Stimulated activated naive CD4-positive, alpha-beta T cell treated with Interleukin-2 at 50 U/mL for 16 hours (primary cell): ENCODE measurements at places on chromosomes 4 and X.

- peak; percentile 80 for DNase-seq
Measured at GRCh38 chr4:77074981-77075855, 571 bp downstream of the CCNI start.

- no peak for DNase-seq
Measured at GRCh38 chrX:39267176-39267575, 465.9 kb downstream of the MID1IP1 start.

DNA sequence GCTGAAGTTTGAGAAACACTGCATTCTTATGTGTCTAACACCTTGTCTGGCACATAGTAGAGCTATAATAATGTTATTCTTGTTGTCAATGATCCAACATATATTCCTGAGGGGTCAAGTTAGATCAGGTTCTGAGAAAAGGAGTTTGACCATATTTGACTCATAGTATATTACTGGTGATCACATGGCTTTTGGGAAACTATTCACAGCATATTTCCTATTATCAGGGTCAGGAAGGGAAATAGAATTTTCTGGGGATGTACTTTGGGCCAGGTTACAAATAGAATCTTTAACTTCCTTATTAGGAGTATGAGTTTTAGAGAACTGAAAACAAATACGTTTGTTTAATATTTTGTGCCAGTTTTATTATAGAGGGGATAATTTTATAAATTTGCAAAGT lies 11.6 kb downstream of the IL15 start:
- no peak for DNase-seq

GRCh38 chr4:78481180-78481579 lies 70.4 kb upstream of the ANXA3 start:
- DNase-seq, result no peak

DNA sequence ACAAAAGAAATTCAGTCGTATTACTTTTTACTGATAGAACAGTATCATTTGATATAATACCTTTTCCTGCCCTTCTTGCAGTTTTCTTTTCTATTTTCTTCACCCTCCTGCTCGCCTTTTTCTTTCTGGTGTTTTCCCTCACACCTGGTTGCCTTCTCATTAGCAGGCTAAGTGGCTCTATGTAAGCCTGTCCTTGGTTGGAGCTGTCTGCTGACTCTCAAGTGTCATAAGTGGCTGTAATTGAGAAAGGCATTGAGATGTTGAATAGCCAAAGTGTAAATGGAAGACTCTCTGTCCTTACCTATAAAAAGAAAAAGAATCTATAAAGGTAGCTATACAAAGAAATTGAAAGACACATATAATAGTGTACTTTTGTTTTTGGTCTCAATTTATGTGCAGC lies 180.7 kb downstream of the ADGRL3 start:
- DNase-seq, result no peak

DNA sequence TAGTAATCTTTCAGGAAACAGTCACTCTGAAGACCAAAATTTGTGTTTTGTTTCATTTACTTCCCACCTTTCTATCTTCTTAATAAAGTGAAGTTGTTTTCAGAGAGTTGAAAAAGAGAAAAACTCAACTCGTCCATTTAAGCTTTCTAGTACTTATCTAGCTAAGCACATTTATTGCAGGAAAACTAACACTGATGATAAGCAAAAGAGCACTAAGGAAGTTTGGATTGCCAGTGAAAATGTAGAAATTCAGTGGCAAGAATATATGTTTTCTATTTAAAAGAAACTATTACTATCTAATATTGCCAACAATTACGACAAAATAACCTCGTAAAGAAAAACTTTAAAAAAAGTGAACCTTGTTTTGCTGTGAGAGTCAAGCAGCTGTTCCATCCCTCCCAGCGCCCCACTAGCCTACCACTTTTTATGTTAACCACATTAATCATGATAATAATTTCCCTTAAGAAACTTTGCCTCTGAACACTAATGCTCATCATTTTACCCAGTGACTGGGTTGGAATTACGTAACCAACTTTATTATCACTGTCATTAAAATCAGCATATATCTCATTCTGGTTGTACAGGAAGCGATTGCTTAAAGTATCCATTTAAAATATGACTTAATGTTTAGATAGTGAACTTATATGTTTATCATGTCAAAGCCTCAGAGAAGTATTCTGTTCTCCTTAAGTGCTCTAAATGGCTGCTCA lies 24.8 kb downstream of the SPRY1 start:
- no peak for DNase-seq

DNA sequence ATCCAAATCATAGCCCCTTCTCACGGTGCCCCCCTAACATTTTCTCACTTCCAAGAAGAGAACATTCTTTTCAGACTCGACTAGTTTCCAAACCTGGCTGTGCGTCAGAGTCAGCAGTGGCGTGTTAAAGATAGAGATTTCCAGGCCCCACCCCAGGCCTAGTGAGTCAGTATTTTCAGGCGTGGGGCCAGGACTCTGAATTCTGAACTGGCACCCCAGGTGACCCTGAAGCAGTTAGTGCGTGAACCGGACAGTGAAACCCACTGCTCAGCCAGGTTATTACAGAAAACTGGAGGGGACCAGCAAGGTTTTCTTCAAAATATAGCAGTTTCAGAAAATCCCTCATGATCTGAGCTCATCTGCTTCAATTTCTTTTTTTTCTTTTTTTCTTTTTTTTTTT lies 35.0 kb upstream of the BCOR start:
- DNase-seq, result no peak

- no peak for DNase-seq
Measured at GRCh38 chr4:154414796-154415195, 76.8 kb downstream of the DCHS2 start.

DNA sequence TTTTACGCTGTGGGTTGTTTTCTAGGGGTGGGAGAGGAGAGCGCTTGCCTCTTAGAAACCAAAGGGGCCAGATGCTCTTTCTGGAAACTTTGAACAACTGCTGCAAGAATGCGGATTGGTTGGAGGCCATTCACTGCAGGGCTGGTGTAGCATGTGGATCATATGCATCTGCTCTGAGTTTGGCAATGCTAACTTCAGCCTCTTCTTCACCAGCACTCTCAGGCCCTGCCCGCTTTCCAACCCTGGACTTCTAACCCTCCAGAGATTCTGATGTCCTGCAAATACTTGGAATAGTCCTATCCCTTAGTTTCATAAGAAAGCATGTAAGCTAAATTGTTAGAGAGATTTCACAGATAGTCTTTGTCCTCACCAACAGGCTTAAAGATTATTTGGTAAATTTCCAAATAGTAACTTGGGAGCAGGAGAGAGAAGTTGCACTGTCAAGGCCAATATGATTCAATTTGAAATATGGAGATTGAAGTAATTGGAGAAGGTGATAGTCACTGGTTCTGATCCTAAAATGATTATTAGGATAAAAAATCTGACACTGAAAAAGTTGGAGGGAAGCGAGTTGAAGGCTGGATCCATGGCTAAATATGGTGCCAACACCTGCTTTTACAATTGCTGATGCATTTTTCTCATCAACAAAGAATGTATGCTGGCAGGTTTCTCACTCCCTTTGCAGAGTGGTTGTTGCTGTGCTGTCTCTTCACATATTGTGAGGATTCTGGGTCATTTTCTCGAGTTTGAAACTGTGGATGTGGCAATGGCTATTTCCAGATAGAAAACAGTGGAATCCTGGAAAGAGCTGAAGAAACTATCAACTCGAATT lies 210.4 kb downstream of the PTTG2 start:
- DNase-seq, result no peak

DNA sequence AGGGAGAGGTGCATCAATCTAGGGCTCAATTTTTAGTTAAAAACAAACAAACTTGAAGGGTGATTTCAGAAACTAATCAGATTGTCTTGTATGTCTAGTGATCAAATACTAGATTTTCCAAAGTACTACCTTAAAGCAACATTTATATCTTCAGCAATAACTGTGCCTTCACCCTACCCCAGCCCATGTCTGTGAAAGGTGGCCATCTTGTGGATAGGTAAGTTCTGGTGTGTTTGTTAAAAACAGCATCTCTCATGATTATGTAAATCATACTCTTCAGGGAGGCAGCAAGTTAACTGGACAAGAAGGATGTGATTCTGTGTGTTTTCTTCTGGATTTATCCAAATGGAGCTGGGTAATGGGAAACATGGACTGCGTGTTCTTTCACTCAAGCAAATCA lies 81.4 kb upstream of the ACSL1 start:
- DNase-seq, result no peak

DNA sequence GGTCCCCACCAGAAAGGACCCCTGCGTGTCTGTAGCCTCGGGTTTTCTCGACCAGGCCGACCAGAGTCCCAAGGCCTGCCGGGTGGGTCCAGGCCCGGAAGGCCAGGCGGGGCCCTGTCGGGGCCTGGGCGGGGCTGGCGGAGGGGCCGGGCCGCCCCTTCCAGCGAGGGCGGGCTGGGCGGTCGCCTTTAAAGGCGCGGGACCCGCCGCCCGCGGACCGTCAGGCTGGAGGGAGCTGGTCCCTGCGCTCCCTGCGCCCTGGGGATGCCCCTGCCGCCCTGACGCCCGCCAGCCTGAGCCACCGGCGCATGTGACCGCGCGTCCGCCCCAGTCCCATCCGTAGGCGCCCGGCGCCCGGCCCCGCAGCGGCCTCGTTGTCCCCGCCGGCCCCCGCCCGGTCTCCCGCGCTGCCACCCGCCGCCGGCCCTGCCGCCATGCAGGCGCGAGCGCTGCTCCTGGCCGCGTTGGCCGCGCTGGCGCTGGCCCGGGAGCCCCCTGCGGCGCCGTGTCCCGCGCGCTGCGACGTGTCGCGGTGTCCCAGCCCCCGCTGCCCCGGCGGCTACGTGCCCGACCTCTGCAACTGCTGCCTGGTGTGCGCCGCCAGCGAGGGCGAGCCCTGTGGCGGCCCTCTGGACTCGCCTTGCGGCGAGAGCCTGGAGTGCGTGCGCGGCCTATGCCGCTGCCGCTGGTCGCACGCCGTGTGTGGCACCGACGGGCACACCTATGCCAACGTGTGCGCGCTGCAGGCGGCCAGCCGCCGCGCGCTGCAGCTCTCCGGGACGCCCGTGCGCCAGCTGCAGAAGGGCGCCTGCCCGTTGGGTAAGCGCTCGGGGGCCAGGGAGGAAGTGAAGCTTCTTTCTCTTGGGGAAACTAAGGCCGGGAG lies at the start of gene HTRA3:
TSS of gene HTRA3 (plus strand) at position 220 of the 883 bp plus-strand sequence. CDS start at position 435, 215 bp downstream.
- no peak for DNase-seq

DNA sequence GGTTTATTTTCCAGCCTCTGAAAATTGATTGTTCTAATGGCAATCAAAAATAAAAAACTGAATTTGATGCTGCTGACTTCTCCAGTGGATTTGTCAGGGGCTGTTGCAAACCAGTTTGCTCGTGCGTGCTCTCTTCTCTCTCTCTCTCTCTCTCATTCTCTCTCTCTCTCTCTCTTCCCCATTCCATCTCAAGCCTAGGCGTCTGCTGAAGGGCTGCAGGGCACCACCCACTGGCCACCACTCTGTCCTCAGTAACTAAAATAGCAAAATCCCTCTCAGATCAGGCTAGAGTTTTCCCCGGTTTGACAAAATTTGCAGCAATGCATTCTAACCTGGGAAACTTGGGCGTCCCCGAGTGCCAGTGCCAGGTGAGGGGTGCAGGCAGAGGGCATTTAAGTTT lies 19.4 kb downstream of the NKX6-1 start:
- no peak for DNase-seq

DNA sequence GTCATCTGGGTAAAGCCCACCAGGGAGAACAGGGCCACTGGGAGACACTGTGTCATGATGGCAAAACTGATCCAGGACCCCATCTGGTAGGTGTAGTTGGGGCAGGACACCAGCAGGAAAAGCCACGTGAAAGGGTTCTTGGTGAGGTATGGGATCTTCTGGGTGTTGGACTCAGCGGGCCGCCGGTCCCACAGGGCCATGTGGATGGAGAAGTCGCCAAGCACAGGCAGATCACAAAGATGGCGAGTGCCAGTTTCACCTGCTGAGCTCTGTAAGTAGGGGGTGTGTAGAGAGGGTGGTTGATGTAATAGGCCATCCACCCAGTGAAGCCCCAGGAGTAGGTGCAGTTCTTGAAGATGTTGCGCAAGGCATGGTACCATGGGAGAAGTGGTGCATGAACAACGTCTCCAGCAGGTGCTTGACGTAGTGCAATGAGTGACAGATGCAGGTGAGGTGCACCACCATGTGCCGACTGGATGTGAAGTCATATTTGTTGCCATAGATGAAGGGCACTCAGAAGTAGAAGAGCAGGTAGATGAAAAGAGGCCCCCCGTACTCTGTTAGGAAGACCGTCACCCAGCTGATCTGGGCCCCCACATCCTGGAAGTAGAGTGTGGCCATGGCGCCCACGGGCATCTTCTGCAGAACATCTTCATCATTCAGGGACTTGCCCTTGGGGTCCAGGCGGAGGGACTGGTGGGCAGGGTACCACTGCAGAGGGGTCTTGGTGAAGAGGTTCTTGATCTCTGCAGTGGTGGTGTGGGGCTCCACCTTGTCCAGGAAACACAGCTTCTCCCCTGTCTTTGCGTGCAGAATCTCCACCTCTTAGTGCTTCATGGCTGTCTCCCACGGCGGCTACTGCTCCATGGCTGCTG lies 249.3 kb downstream of the ANKRD50 start:
- DNase-seq, result no peak

- no peak for DNase-seq
Measured at GRCh38 chr4:186422296-186422695, 133.1 kb downstream of the MTNR1A start.

GRCh38 chr4:114481856-114482255 lies 116.8 kb upstream of the UGT8 start:
- no peak for DNase-seq

DNA sequence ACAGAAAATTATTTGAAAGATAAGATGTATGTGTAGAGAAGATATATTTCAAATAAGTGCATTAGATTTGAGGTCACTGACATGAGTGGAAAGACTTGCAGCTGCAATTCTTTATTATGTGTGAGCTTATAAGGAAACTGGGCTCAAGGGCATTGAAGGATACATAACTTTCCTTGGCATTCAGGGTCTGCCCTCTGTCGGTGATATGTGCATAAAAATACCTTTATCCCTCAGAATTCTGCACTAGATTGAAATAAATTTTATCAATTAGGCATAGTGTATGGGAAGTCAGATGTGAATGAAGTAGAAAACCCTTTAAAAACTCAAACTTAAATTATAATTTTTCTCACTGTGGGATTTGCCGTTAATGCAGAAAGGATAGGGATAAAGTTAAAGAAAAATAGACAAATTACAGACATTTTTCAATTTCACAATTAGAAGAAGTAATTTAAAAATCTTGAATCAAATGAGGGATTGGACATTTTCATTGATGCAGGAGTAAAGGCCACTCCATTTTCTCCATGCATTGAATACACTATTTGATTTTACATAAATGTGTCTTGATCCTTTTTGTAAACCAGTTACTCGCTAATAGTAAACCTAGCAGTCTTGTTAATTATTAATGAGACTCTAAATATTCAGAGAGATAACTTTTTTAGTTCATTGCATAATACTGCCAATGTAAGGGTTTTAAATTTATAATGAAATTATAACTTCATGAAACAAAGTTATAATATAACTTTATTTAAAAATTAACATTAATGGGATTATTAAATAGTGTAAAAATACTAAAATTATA lies 21.0 kb upstream of the ETNPPL start:
- DNase-seq, result no peak

DNA sequence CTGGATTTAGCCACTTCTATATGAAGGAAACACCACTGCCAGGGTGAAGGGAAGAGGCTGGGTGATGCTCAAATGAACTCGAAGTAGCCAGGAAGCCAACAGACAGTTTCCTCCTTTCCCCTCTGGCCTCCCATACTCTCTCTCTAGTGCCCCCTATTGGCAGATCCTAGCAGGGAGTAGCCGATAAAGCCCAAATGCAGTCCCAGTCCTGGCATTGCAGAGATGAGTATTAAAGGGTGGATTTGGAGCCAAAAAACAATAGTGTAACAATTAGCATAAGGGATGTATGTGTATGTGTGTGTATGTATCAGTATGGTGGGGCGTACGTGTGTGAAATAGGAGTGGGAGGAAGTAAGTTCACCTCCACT lies 213.8 kb upstream of the LDB2 start:
- DNase-seq, result no peak

- DNase-seq, result no peak
Measured at GRCh38 chrX:135000516-135000915, 9.7 kb downstream of the SMIM10 start.

GRCh38 chrX:68599256-68600152 lies 48.0 kb upstream of the STARD8 start:
- DNase-seq, result no peak
